Activated CD4-positive, alpha-beta T cell treated with anti-CD3 and anti-CD28 coated beads for 36 hours (primary cell): ENCODE measurements at places on chromosomes 13 and 19. TPM values are rescaled to one million over a fixed set of nuclear protein-coding genes. Genes with fewer than 3 reads are reported as not detected.

The LIM2 gene
- 0.27 TPM for total RNA-seq

The TEX26 gene
- not detected for total RNA-seq

The PABPC3 gene
- 0.74 TPM for total RNA-seq

The ZNF813 gene
- total RNA-seq, result 5.8 TPM

The LAIR1 gene
- total RNA-seq, result 4.7 TPM

The LGALS14 gene
- total RNA-seq, result 0.80 TPM

The SIGLEC7 gene
- not detected for total RNA-seq

The HIF3A gene
- total RNA-seq, result not detected

The ZNF560 gene
- 0.25 TPM for total RNA-seq

The FAAP24 gene
- total RNA-seq, result 8.9 TPM

The WDR18 gene
- 71.6 TPM for total RNA-seq

The AP1M2 gene
- not detected for total RNA-seq

GRCh38 chr19:35362261-35363000 lies 4.2 kb downstream of the FFAR3 start:
- no peak for DNase-seq

- DNase-seq, result no peak
Measured at GRCh38 chr13:111584101-111584672, 263.7 kb downstream of the TEX29 start.

- no peak for DNase-seq
Measured at GRCh38 chr13:39095500-39095899, 57.2 kb downstream of the NHLRC3 start.

DNA sequence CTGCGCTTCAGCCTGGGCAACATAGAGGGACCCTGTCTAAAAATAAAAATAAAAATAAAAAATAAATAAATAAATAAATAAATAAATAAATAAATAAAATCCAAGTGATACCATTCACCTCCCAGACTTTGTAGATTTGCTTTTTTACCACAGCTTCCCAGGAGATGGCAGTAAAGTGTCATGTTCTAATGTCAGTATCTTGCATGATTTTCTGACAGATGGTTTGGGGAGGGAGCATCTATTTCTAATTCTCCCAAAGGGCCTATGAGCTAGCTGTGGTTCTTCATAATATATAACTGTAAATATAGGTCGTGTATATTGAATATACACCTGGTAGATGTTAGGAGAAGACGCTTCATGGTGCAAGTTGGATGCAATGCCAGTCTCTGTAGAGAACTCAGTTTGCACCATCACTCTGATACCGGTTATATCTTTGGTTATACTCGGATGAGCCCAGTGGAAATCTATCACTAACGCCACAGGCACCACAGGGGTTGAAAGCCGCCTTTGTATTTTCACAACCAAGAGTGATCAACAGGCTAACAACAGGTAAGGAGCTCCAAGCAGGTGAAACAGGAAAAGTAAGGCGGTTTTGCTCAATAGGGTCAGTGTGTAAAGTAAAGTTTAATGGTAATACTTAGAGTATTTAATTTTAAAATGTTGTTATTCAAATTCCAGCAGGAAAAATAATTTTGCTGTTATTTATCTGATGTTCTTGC lies 13.9 kb downstream of the APLP1 start:
- peak; percentile 35 for DNase-seq

- DNase-seq, result no peak
Measured at GRCh38 chr19:5052515-5052914, 83.6 kb downstream of the KDM4B start.

GRCh38 chr13:60398379-60398891 lies 1.4 kb downstream of the TDRD3 start:
- DNase-seq, result no peak

GRCh38 chr19:51586103-51586728 lies 15.1 kb downstream of the ZNF175 start:
- no peak for DNase-seq

DNA sequence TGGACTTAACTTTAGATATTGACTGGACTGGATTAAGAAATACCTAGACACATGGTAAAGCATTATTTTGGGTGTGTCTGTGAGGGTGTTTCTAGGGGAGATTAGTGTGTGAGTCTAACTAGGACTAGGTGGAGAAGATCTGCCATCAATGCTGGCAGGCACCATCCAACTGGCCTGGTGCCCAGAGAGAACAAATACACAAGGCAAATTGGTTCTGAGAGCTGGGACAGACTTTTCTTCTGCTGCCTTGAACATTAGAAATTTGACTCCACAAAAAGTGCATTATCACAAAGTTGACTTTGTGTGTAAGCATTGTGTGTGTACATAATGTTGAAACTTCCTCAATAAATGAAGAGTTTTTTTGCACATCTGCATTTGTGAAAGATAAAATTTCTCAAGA lies 522.1 kb downstream of the SUCLA2 start:
- DNase-seq, result no peak

DNA sequence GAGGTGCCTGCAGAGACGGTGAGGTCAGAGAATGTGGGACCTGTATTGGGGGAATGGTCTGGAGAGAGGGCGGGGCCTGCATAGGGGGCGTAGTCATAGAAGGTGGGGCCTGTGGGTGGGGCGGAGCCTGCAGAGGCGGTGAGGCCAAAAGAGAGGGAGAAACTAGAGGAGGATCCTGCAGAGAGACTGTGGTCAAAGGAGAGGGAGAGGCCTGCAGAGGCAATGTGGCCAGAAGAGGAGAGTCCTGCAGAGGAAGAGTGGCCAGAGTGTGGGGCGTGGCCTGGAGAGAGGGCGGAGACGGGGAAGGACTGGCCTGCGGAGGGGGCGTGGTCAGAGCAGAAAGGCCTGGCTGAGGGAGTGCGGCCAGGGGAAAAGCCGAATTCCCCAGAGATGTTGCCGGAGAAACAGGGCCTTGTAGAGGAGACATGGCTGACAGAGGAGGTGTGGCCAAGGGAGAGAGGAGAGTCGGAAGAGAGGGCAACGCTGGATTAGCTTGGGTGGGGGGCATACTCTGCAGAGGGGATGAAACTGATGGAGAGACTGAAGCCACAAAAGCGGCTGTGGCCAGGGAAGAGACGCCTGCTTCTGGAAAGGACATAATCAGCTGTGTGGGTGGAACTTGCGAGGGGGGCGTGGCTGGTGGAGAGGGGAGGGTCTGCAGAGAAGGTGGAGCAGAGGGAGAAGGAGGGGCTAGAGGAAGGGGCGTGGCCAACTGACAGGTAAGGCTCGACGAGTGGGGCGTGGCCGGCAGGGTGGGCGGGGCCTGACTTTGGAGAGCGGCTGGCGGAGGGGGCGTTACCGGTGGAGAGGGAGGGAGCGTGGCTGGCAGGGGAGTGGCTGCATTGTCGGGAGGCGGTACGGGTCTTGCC lies 2.5 kb downstream of the PRR36 start:
- peak; percentile 97 for DNase-seq

- DNase-seq, result no peak
Measured at GRCh38 chr19:5933391-5934068, 19.5 kb downstream of the CAPS start.

DNA sequence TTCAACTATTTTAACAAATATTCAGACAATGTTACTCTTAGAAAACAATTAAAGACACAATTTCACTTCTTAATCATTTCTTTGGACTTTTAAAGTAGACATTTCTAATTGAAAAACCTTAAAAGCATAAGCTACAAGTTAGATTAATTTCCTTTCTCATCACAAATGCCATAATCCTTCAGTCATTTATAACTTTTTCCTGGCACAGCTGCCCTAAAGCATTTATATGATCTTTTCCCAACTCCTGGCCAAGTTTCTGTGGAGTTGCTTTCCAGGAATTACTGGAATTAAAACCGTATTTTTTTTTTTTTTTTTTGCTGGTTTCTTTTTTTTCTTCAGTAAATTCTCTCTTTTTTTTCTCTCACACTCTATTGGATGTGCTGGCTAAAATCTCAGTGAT lies 615.9 kb downstream of the TBC1D4 start:
- no peak for DNase-seq

DNA sequence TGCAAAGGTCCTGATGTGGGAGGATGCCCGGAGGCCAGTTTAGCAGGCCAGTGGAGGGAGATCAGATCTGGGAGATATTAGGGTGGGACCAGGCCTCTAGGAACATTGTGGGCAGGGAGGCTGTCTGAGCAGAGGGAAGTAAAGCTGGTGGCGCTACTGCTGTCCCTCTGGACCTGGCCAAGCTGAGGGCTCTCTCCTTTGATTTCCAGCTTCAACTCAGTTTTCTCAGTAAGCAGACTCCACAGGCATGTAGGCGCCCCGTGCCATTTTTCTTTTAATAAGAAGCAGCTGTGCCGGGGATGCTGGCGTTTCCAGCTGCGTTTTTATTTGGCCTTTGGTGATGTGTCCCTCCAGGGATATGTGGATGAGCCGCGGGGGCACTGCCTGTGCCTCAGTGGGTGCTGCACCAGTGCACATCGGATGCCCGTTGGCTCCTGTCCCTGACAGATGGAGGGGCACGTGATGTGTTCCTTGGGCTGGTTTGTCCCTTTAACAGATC lies 6.7 kb downstream of the DNM2 start:
- DNase-seq, result no peak

DNA sequence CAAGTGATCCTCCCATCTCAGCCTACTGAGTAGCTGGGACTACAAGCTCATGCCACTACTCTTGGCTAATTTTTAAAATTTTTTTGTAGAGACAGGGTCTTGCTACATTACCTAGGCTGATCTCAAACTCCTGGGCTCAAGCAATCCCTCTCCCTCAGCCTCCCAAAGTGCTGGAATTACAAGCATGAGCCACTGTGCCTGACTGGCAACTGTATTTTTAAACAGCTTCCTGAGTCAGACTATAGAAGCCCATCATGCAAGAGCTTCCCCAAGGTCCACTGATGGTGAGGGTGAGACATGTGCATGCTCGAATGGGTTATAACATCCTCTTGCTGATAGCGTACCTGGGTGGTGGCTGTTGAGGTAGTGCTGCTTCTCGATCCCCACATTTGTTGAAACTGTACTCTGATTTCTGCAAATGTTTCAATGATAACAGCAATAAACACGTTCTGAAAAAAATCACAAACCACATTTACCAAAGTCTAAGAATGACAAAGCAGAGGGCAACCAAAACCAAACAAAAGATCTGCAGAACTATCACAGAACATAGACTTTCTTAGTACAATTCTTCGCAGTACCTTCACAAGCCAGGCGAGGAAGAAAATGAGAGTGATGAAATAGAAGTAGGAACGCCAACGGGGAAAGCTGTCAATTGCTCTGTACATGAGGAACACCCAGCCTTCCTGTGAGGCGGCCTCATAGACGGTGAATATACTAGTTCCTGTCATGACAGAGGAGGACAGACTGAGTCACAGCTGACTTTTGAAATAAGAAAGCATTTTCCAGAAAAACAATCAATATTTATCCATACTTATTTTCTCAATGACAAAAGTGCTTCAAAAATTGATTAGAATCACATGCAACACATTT lies 124.4 kb downstream of the NALCN start:
- DNase-seq, result no peak

GRCh38 chr19:2251106-2252054 lies 2.3 kb downstream of the AMH start:
- peak; percentile 49 for DNase-seq

DNA sequence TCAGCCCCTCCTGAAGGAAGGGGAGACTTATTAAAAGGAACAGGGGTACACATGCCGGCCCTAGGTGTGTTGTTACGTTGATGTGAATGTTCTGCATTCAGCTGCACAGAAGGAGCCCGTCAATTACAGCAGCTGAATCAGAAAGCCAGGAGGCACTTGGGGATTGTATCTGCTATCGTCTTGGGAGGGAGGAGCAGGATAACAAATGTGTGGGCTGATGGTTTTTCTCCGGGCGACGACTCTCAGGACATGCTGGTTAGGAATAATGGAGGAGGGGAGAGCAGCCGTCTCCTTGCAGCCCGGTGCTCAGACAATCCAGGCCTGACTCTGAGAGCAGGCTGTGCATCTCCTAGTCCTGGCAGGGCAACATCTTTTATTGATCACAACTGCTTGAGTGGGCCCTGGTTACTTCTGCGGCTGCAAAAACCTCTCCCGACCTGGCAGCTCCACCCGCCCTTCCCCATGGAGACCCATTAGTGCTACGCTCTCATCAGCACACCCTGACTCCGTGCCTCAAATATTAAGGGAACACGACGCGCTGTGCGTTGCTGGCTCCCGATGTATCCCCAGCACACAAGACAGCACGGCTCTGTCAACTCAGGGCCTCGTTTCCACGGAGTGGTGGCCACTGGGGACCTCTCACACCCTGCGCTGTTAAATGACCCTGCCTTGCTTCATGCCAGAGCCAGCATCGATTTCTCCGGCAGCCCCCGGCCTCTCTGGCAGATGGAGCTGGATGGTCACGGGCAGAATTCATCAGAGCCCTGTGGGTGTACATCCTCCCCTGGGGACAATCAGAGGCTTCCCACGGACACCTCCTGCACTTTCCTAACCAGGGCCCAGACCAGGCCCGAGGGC lies 25.3 kb downstream of the PEPD start:
- no peak for DNase-seq

GRCh38 chr13:74093691-74094090 lies 40.5 kb downstream of the KLF12 start:
- no peak for DNase-seq

GRCh38 chr13:51032831-51033230 lies 78.2 kb downstream of the C13orf42 start:
- no peak for DNase-seq
